ENCODE measurements at places on chromosomes 6 and 20.

DNA sequence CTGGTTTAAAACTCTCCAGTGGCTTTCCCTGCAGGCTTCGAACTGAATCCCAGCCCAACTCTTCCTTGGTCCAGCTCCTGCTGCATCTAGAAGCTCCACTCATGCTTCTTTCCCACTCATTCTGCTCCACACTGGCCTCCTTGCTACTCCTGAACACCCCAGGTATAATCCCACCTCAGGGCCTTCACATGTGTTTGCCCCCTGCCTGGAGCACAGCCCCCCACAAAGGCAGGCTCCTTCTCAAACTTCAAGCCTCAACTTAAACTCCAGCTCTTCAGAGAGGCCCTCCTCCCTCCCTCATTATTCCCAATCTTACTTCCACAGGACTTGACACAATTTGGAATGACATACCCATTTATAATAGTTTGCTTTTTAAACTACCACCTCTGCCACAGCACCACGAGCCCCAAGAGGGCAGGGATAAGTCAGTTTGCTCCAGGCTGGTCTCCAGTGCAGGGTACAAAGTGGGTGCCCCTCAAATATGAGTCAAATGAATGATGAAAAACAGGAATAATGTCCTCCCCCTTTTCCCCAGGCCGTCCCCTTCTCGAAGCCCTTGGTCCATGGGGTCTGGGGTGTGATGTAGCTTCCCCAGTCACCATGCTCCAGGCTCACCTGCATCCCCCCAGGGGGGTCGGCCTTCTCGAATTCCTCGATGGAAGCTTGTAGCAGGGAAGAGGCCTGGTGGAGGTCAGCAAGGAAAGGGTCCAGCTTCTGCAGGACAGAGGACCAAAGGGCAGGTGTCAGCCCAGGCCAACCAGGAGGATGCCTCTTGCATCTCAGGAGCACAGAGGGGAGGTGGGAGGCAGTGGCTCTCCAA is 37.4 kb downstream of the KIAA1755 start:
- no peak for DNase-seq

DNA sequence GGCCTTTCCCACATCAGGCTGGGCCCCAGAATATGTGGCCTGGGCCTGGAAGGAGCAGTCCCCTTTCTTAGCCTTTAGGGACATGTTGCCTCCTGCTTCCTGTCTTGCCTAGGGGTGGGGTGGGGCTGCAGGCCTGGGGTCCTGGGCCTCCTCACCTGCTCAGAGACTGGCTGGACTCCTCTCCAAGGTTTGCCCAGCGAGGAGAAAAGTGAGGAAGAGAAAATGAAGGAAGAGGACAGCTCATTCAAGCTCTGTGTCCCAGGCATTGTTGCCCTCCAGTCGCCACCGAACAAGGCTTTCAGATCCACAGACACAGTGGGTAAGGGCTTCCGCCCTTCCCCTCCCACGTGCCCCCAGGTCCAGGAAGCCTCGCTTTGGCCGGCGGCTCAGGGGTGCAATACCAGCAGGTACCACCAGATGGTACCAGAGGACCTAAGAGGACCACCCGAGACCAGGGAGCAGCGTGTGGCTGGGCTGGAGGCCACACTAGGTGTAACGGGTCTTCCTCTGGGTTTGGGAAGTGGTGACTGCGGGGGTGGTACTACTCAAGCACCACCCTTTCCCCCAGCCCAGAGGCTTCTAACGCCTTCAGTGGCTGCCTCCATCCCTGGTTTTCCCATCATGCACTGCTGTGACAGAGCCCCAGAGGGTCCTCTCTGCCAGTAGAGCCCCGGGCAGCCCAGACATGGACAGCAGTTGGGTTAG is 5.5 kb upstream of the BAK1 start:
- DNase-seq, result peak; percentile 81

DNA sequence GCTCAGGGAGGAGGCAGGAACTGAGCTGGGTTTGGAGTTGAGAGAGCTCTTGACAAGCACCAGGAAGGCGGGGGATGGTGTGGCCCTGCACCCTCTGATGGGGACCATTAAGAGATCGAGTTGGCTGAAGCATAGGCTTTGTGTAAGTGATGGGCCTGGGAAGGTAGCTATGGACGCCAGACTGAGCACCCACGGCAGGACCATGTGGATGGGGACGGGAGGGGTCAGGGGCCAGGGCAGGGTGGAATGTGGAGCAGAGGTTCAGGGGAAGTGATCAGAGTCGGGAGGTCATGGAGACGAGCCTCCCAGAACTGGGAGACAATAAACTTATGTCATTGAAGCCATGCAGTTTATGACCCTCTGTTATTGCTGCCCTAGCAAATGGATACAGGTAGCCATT is 81.7 kb downstream of the PLG start:
- no peak for DNase-seq

DNA sequence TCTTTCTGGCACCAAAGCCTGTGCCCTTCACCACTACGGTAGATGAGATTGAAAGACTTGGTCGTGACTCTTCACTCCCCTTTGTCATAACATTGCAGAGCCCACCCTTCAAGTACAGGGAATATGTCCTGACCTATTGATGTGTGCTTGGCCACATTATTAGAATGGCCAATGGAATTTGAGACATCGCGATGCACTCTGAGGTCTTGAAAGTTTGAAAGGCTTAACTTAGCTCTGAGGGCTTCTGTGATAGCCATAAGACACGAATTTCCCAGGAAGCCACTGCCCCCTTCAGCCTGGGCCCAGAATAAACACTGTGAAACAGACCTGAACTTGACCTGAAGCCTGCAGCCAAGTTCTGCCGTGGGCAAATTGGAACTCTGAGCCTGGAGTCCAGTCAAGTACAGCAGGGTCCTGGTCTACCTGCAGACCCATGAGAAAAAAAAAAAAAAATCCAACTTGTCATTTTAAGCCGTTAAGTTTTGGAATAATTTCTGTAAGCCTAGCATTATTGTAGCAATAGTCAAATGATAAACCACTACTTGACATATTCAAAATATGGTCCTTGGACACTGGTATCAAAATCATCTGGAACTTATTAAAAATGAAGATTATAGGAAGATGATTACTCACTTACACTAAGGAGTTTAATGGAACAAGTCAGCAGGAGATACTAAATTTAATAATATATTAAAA is 36.9 kb upstream of the TRAF3IP2 start:
- DNase-seq, result no peak

- DNase-seq, result no peak
Observed at GRCh38 chr6:151101161-151101815, 138.5 kb upstream of the AKAP12 start.
